Stimulated activated CD4-positive, alpha-beta T cell treated with anti-CD3 and anti-CD28 coated beads, TNF-alpha, amount 100 ng/mL, for 4 hours (primary cell): ENCODE measurements at places on chromosomes 7 and 10.

DNA sequence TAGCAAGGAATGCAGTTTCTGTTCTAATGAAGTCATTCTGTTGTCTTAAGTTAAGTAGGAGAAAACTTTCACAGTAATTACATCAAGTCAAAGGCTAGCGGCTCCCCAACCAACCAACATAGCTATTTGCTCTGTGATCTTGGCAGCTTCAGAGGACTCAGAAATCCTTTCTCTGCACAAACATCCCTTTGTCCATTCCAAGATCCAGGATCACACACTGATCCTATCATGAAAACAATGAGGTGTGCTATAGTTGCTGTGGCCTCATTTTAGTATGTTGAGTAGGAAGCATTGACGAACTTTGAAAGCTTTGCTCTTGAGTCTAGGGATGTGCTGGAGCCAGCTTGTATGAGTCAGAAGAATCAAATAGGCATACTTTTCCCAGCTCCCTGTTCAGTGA, 218.2 kb upstream of the PRSS58 start:
- no peak for DNase-seq

DNA sequence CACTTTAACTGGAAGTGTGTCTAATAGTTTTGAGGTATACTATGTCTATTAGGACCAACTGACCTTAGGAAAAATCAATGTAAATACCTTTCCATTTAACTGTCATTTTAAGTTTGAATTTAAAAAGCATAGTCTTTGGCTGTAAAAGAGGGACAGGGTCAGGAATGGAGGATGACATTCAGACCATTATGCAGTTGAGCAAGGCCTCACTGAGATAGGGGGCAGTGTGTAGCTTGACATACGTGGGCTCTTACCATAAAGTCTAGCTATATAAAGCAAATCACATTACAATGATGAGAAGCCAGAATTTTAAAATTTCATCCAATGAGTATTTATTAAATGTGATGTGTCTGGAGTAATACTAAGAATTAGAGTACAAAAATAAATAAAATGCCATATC, 17.9 kb downstream of the PALS2 start:
- DNase-seq: no peak

DNA sequence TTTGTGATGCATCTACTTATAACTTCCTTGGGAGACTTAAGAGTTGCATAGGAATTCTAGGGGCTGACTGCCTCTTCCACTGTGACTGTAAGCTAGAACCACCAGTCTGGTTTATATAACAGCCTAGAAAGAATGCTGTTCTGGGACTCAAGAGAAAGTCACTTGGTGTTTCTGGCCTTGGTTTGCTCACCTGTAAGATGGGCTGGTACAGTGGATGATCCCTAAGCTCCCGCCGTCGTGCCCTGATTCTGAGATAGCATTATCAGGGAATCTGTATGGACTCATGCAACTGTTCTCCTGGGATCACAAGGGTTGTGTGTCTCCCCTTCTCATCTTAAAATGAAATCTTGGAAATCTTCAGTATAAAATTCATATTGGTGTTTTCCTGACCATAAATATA, 100.6 kb downstream of the LYZL1 start:
- no peak for DNase-seq

- no peak for DNase-seq
These were observed 140.0 kb downstream of the DGKB start for GRCh38 chr7:14762561-14762960.
